Testis (tissue), 5 donors: ENCODE measurements at places on chromosomes 11 and 22.

GRCh38 chr11:61486011-61486620 is 22.4 kb upstream of the LRRC10B start:
- DNase-seq: no peak

DNA sequence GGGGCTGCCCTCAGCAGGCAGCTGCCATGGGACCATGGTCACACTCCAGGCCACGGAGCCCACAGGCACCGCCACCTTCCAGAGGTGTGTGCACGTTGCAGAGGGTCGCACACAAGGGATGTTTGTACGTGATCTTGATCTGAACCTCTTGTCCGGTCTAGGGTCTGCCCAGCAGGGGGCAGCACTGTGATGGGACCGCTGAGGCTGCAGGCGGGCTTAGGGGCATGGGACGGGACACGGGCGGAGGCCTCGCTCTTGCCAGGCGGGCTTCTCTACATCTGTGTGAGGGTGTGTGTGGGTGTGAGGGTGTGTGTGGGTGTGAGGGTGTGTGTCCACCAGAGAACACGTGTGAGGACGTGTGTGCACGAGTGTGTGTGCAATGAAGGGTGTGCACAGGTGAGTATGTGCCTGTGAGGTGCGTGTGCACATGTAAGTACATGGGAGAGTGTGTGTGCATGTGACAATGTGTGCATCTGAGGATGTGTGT is 52.4 kb downstream of the CACNA1I start:
- peak; percentile 83 for DNase-seq

DNA sequence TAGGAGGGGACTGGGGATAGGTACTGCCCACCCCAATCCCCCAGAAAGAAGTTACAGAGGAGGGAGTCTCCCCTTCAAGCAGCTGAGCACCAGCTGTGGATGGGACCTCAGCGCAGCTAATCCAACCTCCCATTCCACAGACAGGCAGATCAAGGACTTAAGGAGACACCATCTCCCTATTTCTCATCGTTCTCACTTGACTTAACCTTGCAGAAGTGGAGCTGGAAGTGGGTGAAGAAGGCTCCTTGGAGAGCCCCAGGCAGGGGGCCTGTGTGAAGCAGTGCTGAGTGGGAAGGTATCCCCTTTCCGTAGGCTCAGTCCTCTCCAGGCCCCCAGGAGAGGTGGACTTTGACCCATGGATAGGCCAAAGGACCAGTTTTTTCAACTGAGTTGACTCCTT is 27.3 kb downstream of the USP35 start:
- DNase-seq: no peak

GRCh38 chr11:115385226-115385625 is 119.0 kb downstream of the CADM1 start:
- DNase-seq: no peak

DNA sequence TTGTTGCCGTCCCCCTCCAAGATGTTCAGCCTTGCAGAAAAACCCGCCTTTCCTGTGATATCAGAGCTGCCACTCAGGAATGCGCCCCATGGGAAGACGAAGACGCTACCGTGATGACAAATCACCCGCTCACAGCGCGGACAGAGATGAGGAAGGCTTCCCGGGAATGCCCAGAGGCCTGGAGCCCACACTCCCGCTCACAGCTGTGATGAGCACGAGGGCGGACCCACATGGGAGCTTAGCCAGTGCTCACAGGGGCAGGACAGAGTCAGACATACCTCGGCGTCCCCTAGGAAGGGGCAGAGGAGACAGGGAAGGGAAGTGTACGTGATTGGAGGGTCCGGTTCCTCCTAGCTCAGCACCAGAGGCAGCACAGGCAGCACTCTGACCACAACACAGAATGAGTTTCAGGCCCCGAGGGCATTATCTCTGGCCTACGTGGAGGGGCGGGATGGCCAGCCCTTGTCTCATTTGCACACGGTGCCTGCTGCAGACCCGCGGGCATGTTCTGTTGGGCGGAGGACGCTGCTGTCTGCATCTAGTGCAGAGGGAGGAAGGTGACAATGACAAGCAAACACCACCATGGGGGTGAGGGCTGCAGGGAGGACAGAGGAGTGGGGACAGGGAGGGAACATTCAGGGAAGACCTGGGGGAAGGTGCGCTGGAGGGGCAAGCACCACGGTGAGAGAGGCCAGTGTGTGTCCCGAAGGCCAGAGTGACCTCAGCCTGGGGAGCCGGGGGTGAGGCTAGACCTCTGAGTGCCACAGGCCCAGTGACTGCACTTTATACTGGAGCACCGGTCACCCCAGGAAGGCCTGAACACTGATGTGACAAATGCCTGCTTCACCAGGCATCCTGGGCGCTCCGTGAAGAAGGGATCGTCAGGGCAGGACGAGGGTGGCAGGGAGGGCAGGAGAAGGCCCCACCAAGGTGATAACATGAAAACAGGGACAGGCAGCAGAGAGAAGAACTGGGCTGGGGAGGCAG is 79.6 kb downstream of the CELSR1 start:
- no peak for DNase-seq

DNA sequence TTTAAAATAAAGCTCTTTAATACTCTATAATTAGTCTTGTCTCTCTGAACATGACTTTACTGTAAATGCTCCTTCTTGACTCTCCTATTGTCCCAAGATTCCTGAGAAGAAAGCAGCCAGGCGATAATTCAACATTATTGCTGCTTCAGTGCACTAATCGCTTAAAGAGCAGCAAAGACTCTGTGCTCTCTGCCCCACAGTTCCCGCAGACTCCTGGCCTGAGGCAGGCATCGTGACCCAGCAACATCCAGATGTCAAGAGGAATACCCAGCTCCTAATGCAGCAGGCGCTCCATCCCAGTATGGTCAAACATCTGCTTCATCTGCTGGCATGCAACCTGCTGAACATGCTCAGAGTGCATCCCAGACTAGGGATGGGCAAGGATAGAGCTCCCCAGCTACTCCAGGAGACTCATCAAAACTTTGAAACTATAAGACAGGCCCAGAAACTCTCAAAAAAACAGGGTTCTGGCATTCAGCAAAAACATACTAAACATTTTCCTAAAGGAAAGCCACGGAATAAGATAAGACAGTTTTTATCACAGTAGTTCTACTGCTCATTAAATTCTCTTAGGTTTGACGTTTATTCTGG is 270.0 kb downstream of the SOX6 start:
- DNase-seq: no peak

- DNase-seq: no peak
Observed at GRCh38 chr22:47445212-47445611, 682.8 kb downstream of the TBC1D22A start.

DNA sequence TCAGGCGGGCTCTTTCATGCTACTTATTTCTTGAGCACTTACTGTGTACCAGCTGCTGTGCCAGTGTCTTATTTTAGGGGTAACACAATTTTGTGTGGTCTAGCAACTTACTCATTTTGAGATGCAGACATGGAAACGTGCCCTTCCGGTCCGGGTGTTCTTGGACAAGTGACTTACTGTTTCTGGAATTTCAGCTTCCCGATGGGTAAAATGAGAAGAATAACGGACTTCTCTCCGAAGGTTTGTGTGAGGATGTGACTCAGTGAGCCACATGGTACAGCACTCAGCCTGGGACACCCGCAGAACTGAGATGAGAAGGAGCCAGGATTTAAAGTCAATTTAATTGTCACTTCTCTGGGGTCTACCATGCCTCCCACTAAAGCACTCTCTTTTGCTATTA is 114.5 kb upstream of the SYT13 start:
- no peak for DNase-seq

- DNase-seq: no peak
Observed at GRCh38 chr22:48647606-48648515, 1179.8 kb downstream of the BRD1 start.

DNA sequence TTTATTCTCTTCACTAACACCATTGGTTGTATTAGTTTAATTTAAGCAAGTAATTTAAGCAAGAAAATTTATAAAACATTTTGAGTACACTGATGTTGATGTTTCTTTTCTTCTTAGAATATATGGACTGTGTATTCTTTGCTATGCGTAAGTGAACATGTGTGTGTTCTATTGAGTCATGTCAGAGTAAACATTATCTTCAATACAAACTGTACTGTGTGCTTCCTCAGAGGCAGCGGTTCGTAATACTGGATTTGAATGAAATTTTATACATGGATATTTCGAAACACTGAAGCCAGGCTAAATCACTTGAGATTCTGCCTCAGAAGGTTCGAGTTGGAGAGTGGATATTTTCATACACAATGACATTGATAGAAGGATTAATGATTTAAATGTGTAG is 452.6 kb downstream of the LUZP2 start:
- no peak for DNase-seq

- peak; percentile 9 for DNase-seq
Observed at GRCh38 chr22:49765091-49765771, 62.4 kb downstream of the BRD1 start.

- DNase-seq: no peak
Observed at GRCh38 chr11:104594228-104594958, 303.9 kb downstream of the CASP12 start.

GRCh38 chr11:115042002-115042401 is 363.7 kb downstream of the NXPE2 start:
- no peak for DNase-seq

DNA sequence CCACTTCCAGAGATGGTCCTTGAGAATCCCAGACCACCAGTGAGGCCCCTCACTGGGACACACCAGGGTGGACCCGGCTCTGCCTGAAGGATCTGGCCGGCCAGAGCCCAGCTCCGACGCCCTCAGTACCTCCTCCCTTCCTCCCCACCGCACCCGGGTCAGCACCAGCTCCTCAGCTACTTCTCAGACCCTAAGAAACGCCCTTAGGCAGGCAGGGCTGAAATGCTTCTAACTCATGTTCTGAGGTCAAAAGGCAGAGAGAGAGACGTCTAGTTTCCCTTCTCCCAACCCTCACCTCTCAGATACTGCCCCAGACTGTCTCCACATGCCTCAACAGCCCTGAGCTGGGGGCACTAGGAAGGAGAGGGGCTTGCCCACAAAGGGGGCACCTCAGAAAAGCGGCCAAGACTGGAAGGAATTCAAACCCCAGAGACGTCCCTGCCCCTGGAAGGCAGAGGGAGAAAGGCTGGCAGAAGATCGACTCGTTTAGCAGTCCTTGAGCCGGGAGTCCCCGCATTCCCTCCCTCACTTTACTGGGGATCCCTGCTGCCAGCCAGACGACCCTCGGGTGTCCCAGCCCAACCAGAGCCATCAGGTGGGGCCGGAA is 539 bp downstream of the USH1C start:
- no peak for DNase-seq

DNA sequence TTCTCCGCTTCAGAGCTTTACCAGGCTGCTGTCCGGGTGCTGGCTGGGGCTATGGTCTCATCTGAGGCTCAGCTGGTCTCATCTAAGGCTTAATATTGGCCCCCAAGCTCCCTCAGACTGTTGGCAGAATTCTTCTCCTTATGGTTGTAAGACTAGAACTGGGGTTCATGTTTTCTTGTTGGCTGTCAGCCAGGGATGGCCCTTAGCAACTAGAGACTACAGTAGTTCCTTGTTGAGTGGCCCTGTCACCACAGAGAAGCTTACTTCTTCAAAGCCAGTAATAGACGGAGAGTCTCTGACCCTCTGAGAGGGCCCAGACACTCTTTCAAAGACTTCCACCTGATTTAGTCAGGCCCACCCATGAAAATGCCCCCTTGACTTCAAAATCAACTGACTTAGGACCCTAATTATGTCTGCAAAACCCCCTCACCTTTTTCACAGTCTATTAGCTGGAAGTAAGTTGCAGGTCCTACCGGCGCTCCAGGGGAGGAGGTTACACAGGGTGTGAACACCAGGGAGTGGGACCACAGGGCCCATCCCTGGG is 24.2 kb upstream of the TREH start:
- DNase-seq: no peak

DNA sequence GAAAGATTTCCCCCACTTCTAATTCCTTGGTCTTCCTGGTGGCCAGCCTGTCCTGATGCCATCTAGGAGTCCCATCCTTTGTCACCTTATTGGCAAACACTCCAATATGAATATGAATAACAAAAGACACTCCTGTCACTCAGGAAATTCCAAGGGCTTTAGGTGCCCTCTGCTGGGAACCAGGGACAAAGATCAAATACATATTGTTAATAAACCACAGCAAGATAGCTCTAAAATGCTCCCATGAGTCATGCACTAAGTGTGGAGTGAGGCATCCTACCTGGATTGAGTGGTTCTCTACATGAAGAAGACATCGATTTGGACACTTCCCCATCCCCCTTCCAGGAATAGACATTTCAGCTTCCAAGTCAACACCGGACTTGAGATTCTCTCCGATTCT is 823.6 kb downstream of the TBC1D22A start:
- no peak for DNase-seq

GRCh38 chr11:74846770-74847169 is 98.1 kb downstream of the RNF169 start:
- DNase-seq: no peak

GRCh38 chr22:32082331-32082730 is 39.3 kb downstream of the SLC5A1 start:
- no peak for DNase-seq

DNA sequence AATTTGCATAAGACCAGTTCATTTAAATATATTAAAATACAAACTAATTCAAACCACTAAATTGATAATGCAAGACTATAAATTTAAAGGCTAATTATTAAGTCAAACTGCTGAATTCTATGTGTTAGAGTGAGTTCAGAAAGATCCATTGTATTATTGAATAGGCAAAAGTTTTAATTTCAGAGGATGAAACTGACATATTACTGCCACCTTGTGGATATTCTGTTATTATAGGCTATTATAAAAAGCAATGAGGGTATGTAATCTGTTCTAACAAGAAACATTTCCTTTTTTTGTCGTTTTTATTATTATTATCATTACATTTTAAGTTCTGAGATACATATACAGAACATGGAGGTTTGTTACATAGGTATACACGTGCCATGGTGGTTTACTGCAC is 20.9 kb upstream of the NAALAD2 start:
- no peak for DNase-seq

DNA sequence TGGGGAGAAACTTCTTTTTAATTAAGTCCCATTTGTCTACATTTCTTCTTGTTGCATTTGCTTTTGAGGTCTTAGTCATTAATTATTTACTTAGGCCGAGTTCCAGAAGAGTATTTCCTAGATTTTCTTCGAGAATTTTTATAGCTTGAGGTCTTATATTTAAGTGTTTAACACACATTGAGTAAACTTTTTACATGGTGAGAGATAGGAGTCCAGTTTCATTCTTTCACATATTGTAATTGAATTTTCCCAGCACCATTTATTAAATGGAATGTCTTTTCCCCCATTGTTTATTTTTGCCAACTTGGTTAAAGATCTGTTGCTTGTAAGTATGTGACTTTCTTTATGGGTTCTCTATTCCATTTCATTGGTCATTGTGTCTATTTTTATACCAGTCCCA is 1344.0 kb upstream of the RAG2 start:
- DNase-seq: no peak

GRCh38 chr11:123477205-123477907 is 47.3 kb downstream of the GRAMD1B start:
- DNase-seq: no peak

- peak; percentile 77 for DNase-seq
Observed at GRCh38 chr11:46367244-46367915, 14.1 kb upstream of the MDK start.

- no peak for DNase-seq
Observed at GRCh38 chr11:44989831-44990566, 39.3 kb upstream of the TP53I11 start.

GRCh38 chr11:122863704-122864326 is 18.7 kb upstream of the JHY start:
- peak; percentile 62 for DNase-seq
